ENCODE measurements at places on chromosomes 12 and 14.

GRCh38 chr12:94460616-94460959 lies 921 bp upstream of the CEP83 start:
- DNase-seq = no peak

DNA sequence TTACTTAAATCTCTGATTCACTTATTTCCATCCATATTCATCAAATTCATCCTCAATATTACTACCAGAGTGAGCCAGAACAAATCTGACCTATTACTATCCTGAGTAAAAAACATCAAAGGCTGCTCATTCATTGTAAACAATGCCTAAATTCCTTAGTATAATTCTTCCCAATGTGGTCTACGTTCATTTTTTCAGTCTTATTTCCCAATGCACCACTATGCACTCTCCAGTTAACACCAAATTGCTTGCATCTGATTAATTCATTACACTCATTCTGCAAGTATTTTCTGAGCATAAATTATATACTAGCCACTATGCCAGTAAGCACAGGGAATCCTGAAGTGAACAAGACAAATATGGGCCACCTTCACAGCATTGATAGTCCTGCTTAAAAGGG lies 110.0 kb downstream of the EPS8 start:
- no peak for DNase-seq

DNA sequence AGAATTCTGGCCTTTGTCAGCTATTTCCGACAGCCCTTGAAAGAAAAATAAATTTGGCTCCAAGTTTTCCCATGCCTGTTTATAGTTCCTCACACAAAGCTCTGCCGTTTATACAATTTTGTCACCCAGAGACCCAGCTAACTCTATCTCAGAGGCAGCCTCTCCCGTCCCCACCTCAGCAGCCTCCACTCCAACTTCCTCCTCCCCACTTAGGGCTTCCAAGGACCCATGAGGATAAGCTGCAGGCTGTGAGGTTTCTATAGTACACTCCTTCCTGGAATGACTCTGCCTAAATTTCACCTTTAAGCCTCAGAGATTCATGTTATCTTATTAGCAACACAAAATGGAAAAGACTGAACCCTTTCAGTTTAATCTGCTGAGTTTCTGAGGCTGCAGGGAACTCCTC lies 71.8 kb downstream of the TTC9 start:
- DNase-seq = no peak

- no peak for DNase-seq
Measured at GRCh38 chr12:108478611-108479206, 36.4 kb upstream of the FICD start.

- DNase-seq = no peak
Measured at GRCh38 chr12:71007781-71008404, 87.4 kb upstream of the PTPRR start.

DNA sequence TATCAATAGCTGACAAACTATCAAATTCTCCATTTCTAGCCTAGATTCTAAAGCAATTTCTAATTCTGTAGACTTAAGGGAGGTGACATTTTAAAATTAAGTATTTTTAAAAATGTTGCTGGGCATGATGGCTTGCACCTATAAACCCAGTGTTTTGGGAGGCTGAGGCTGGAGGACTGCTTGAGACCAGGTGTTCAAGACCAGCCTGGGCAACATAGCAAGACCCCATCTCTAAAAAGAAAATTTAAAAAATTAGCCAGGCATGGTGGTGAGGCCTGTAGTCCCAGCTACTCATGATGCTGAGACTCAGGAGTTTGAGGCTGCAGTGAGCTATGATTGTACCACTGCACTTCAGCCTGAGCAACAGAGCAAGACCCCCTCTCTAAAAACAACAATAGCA lies 15.1 kb downstream of the MGST1 start:
- no peak for DNase-seq

DNA sequence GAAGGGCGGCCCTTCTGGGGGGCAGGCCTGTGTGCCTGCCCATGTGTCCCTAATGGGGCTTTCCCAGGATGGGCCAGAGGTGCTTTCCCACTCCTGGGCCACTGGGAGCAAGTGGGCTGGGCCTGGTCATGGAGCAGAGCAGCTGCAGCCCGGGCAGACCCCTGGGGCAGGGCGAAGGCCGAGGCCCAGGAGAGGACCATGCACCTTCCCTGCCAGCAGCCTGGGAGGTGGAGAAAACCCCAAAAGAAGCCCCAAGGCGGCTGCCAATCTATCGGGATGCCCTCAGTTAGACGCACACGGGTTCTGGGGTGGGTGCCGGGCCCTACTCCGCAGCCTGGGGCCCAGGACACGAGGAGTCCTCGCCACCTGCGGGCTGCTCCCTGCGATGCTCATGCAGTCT lies 16.1 kb upstream of the CRIP2 start:
- DNase-seq = no peak

GRCh38 chr14:101467181-101467926 lies 93.9 kb upstream of the DIO3 start:
- DNase-seq = no peak

- no peak for DNase-seq
Measured at GRCh38 chr12:94832780-94833681, 170.5 kb downstream of the NDUFA12 start.

- DNase-seq = no peak
Measured at GRCh38 chr14:50010752-50011151, 105.6 kb downstream of the VCPKMT start.

DNA sequence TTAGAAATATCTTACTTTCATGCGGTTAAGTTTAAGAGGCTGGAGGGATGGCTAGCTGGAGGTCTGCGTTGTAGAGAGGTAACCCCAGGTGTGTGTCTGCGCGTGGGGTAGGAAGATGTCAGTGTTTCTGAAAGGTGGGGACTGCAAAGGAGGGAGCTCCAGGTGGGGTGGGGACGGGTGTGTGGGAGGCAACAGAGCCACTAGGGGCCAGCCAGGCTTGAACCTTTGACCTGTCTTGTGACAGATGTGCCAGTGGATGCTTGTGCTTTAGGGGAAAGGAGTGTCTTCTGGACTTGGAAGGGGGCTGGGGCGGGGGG lies 841 bp downstream of the GLI1 start:
- DNase-seq = no peak

DNA sequence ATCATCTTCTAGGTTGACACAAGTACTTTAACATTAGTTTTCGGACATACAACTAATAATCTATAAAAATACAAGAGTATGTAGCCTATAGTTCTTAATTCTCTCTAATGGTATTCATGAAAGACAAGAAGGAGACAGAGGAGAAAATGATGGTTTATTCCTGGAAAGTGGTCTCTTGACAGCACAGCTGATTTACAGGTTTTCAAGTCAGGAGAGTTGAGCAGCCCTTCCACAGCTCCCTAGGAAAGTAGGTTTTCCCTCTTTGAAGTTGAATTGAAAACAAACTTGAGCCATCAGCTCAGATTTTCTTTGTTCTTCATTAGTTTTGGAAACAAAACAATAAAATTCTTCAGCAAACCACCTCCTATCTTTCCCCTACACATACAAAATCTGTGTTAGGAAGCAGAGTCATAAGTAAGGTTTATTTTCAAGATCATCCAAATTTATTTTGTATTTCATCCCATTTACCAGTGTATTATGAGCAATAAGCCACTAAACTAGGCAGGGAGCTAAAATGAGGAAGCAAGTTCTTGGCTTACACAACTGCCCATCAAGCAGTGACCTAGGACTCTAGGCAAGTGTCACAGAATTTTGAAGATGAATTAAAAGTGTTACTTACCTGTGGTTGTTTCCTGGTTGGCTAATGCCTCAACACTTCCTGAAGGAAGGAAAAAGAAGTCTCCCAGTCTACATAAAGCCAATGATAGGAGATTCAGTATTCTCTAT lies 357.0 kb downstream of the BCAT1 start:
- DNase-seq = no peak

DNA sequence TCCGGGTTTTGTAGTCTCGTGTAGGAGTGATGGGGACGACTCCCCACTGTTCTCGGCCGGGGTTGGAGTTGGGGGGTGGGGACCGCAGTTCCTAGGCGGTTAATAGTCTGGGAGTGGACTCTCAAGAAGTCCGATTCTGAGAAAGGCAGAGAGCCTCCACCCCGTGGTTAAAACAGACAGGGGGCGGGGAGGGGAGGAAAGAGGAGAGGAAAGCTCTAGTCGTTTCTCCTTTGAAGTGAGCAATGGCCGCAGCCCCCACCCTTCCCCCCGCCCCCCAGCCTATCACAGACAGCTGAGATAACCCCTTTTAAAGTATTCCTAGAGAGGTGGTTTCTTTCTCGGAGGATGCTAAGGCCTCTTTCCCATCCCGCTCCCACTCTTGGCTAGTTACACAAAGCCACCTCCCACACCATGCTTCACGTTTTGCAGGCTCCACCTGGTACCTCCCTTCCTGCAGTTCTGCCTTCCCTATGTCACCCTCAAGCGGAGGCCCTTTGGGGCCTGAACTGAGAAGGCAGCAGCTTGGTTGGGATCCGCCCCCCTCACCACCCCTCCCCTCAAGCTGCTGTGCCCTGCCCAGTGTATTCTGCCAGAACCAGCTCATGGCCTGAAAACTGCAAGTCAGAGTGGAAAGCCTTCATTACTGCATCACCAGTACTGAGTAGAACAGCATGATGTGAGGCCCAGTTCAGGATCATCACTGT lies 853 bp downstream of the USP5 start:
- peak; percentile 73 for DNase-seq

GRCh38 chr12:9711664-9712063 lies 21.2 kb downstream of the CLECL1 start:
- no peak for DNase-seq

DNA sequence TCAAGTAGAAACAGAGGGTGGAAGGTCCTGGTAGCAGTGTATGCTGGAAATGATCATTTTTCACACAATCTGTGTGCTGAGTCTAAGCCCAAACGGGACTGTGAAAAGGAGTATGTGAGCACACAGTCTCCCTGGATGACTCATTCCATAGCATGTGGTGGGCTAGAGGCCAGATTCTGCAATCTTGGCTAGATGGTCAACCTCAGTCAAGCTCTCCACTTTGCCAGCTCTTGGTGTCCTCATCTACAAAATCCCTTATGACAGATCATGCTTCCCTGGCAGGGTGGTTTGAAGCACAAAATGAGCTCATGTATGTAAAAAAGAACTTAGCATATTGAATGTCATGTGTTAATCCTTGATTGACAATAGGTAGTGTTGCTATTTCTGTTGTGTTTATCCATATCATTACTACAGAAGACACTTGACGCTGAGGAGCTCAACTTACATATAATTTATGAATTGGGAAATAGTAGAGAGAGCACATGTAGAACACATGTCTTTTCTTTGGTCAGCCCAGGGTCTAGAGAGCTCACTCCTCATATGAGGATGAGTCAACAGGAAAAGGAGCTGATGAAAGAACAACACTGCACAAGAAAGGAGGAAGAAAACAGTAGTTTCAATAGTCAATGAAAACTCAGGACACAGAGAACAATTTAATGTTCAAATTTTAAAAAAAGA lies 517.5 kb downstream of the BCL11B start:
- no peak for DNase-seq

DNA sequence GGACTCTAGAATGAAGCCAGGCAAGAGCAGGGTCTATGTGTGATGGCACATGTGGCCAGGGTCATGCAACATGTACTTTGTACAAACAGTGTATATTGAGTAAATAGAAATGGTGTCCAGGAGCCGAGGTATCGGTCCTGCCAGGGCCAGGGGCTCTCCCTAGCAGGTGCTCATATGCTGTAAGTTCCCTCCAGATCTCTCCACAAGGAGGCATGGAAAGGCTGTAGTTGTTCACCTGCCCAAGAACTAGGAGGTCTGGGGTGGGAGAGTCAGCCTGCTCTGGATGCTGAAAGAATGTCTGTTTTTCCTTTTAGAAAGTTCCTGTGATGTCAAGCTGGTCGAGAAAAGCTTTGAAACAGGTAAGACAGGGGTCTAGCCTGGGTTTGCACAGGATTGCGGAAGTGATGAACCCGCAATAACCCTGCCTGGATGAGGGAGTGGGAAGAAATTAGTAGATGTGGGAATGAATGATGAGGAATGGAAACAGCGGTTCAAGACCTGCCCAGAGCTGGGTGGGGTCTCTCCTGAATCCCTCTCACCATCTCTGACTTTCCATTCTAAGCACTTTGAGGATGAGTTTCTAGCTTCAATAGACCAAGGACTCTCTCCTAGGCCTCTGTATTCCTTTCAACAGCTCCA lies 39.6 kb downstream of the DAD1 start:
- no peak for DNase-seq

GRCh38 chr12:122517877-122518276 lies 8.9 kb downstream of the RSRC2 start:
- DNase-seq = no peak

GRCh38 chr14:81367563-81367962 lies 32.6 kb downstream of the STON2 start:
- no peak for DNase-seq

- no peak for DNase-seq
Measured at GRCh38 chr12:111728795-111729194, 37.9 kb upstream of the ALDH2 start.

Data from CD4-positive, alpha-beta T cell treated with Interleukin-2 at 100 ng/mL for 4 hours (primary cell).